ENCODE measurements at places on chromosomes 7 and 10. TPM values are rescaled to one million over a fixed set of nuclear protein-coding genes. Genes with fewer than 3 reads are reported as not detected.

Gene GNAT3
- not detected for total RNA-seq

- no peaks in the 10 kb centered on the region for H3K36me3 ChIP-seq
- H3K27ac ChIP-seq = no peak overlapping the region
- H3K27me3 ChIP-seq = peaks cover 4% of the 10 kb centered on the region
- no peak overlapping the region for H3K4me3 ChIP-seq
These were observed 2.6 kb upstream of the COX19 start for GRCh38 chr7:978049-978346.

- no peaks in the 10 kb centered on the region for H3K27me3 ChIP-seq
- no peak overlapping the region for H3K27ac ChIP-seq
- DNase-seq = no peak
- H3K4me3 ChIP-seq = no peak overlapping the region
- H3K36me3 ChIP-seq = no peaks in the 10 kb centered on the region
These were observed 262.4 kb downstream of the COBL start for GRCh38 chr7:51054231-51054630.

- H3K27ac ChIP-seq = no peak overlapping the region
- H3K4me1 ChIP-seq = no peaks in the 10 kb centered on the region
- no peak for DNase-seq
- no peaks in the 10 kb centered on the region for H3K27me3 ChIP-seq
- H3K36me3 ChIP-seq = no peaks in the 10 kb centered on the region
- no peak overlapping the region for H3K4me3 ChIP-seq
These were observed 273.6 kb downstream of the DYNC1I1 start for GRCh38 chr7:96045919-96046318.

- H3K27ac ChIP-seq = no peak overlapping the region
- no peaks in the 10 kb centered on the region for H3K27me3 ChIP-seq
- H3K36me3 ChIP-seq = no peaks in the 10 kb centered on the region
- no peak overlapping the region for H3K4me3 ChIP-seq
These were observed 77.4 kb downstream of the LRMDA start for GRCh38 chr10:75508814-75509306.

Gene CTAGE8
- 0.48 TPM for total RNA-seq

Gene RNF32
- total RNA-seq = 2.9 TPM

DNA sequence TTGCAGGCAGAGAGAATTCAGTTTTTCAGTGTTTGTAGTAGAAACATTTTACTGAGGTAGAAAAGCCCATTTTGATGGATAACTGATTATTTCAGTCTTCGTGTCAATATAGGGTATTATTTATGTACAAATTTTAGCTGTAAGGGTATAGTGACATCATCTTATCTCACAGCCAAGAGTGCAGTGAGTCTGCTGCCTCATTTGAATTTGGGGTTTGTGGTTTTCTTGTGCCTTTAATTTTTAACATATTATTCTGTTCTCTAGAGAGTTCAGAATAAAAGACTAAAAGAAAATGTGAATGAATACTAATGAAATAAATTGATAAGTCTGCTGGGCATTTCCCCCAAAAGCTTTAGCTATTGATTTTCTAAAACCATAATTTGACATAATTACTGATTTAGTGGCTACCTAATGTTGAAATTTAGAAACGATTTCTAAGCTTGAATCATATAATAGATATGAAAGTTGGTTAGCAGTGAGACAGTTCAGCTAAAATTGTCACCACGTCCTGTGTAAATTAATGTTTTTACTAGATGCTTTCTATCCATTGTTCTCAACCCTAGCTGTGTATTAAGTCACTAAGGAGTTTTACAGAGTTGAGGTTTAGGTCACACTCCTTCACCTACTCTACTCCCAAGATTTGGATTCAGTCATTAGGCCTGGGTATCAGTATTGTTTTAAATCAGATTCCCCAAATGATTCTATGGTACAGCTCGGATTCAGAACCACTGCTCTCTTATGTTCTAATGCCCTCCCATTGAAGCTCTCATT lies 37.3 kb downstream of the ACADSB start:
- no peaks in the 10 kb centered on the region for H3K27me3 ChIP-seq
- no peak overlapping the region for H3K4me3 ChIP-seq
- no peaks in the 10 kb centered on the region for H3K4me1 ChIP-seq
- no peaks in the 10 kb centered on the region for H3K36me3 ChIP-seq
- H3K27ac ChIP-seq = no peak overlapping the region

DNA sequence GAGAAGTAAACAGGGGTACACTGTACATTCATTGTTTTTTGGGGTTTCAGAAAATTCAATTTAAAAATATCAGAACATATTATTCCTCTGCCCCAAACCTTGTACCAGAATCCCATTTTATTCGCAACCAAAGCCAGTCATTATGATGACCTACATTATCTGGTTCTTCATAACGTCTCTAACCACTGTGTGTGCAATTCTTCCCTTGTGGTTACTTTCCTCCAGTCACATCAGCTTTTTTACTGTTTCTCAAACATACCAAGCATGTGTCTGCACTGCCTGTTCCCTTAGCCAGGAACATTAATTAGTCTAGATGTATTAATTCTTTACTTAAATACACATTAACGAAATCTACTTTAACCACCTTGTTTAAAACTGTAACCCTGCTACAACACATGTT lies 64.8 kb downstream of the THSD7A start:
- H3K4me1 ChIP-seq = no peaks in the 10 kb centered on the region
- H3K27ac ChIP-seq = no peak overlapping the region
- no peaks in the 10 kb centered on the region for H3K36me3 ChIP-seq
- no peak overlapping the region for H3K4me3 ChIP-seq

Gene EBLN1
- total RNA-seq = not detected

DNA sequence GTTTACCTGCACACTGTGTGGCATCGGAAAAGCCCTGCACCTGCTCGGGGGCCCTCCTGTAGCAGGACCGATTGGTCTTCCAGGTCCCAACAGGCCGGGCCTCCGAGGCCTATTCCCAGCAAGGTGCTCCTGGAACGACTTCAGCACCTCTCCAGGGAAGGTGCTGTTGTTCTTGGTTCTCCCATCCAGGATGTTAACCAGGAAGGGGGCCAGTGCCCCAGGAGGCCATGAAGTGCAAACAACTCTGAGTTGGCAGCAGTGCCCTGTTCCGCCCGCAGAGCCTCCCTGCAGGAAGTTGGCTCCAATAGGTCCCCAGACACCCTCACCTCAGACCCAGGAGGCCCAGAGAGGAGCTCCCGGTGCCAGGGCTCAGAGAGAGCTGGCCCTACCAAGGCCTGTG lies 64.0 kb upstream of the DUSP5 start:
- no peaks in the 10 kb centered on the region for H3K4me1 ChIP-seq
- DNase-seq = no peak
- H3K4me3 ChIP-seq = no peak overlapping the region
- no peaks in the 10 kb centered on the region for H3K27me3 ChIP-seq
- H3K27ac ChIP-seq = peak overlapping the region; percentile 62
- no peaks in the 10 kb centered on the region for H3K36me3 ChIP-seq

Gene SKIDA1
- 0.59 TPM for total RNA-seq

All from breast epithelium (tissue), 4 donors.